ENCODE measurements at places on chromosomes 2 and 18. TPM values are rescaled to one million over a fixed set of nuclear protein-coding genes. Genes with fewer than 3 reads are reported as not detected.

ST3GAL5 gene
- 32.0 TPM for polyA plus RNA-seq

SCG2 gene
- 0.15 TPM for polyA plus RNA-seq

GALNT14 gene
- 3.7 TPM for polyA plus RNA-seq

CDH2 gene
- 3.7 TPM for polyA plus RNA-seq

TNP1 gene
- not detected for polyA plus RNA-seq

DNA sequence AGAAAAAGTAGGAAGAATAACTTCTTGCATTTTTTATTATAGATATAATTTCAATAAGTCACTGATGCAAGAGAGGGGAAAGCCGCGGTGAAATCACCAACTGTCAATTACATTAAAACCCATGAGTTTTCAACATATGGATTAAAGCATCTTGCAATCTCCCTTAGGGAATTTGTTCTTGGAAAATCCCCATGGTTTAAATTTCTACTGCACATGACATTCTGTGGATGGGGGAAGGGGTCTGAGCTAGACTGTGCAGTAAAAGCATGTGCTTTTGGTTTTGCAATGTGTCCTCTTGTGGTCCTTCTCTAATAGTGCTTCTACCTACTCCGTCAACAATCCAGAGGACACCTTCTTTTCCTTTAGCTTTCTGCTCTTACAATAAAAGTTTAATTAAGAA is 894.0 kb downstream of the DCDC2C start:
- DNase-seq: no peak

FAM110C gene
- polyA plus RNA-seq: 0.80 TPM

DNA sequence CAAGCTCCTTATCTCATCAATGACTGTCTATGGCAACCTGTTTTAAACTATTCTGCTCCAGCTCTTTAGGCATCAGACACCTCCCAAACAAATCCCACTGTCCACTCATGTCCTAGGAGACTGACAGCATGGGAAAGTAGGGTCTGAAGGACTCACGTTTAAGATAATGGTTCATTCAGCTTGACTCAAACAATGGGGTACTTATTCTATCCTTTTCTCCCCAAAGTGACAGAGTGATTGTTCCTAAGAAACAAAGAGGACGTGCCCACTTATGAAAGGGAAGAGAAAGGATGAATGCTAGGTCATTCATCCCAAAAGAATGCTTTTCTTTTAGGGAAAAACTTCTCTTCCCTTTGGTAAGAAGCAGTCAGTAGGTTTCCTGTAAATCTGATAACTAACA is 41.9 kb downstream of the ALK start:
- DNase-seq: no peak

DNA sequence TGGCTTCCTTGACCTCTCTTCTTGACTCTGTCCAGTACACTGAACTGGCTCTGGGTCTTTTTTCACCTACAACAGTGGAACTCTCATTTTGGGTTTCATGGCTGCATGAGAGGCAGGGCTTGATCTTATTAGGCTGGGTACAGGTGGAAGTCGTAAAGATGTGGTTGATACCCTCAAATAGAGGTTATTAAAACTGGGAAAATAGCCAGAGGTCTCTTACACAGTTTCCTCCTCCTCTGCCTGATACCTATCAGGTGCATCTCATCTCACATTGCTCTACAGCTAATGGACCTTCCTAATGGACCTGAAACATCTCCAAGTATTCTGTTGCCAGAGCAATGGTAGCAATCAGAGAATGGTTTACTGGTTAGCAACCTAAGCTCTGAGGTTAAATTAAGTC is 231.8 kb downstream of the ETAA1 start:
- no peak for DNase-seq

- no peak for DNase-seq
Measured at GRCh38 chr2:62964671-62965070, 86.0 kb upstream of the OTX1 start.

PDE11A gene
- polyA plus RNA-seq: 0.47 TPM

DSG4 gene
- polyA plus RNA-seq: not detected

DNA sequence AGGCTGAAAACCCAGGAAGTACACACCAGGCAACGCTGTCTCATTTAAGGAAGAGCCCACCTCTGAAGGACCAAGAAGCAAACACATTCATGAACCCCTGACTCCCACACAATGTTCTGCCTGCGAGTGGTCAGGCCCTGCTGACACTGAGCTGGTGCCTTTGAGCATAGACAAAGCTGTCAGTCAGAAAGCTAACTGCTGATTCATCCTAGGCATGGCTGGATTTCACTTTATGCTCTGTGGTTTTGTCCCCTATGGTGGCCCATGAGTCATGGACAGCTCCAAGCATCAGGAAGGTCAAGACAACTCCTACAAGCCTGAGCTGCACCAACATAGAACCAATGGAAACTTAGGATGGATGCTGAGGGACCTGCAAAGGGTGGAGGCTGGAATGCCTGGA is 78.9 kb downstream of the UXS1 start:
- DNase-seq: no peak

- DNase-seq: peak; percentile 71
Measured at GRCh38 chr2:201806442-201807170, at the start of gene CDK15. Gene CDK15 (plus strand): TSS chr2:201806537. CDS start chr2:201806665, 128 bp downstream.

GRCh38 chr2:239735829-239736357 is 289.2 kb downstream of the NDUFA10 start:
- no peak for DNase-seq

TSPYL6 gene
- not detected for polyA plus RNA-seq

DNA sequence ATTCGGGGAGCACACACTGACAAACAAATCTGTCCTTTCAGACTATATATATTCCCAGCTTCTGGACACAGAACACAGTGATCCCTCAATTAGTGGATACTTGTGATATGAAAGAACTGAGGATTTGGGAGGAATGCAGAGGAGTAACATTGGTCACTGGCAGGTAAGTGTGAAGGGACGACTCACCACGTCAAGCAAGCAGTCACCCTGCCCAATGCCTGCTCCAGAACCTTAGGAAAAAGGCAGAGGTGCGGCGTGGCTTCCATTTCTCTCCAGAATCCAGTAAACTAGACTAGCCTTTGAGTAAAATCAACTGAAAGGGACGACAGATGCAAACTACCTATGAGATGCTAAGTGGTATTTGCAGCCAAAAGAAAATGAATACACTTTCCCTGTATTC is 1.1 kb downstream of the CCDC93 start:
- no peak for DNase-seq
